Stimulated activated CD8-positive, alpha-beta memory T cell treated with anti-CD3 and anti-CD28 coated beads, Interleukin-12 subunit alpha, Interleukin-12 subunit beta, amount 100 ng/mL, for 4 hours (primary cell): ENCODE measurements at places on chromosomes 5 and 9.

DNA sequence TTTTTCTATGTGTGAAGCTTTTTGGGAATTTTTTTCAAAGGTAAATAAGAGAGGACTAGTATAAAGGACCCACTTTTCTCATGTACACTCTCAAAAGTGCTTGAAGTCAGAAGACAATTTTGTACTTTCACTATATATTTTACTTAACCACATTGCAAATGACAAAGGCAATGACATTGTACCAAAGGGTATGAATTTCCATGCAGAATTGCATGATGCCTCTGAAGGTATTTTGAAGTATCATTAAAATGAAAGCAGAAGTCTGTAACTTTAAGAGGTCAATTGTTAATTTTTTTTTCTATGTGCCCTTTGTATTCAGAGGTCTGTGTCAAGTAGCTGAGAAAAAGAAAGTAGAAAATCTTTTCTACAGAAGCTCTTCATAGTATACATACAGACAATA lies 84.7 kb downstream of the ST8SIA4 start:
- no peak for DNase-seq

DNA sequence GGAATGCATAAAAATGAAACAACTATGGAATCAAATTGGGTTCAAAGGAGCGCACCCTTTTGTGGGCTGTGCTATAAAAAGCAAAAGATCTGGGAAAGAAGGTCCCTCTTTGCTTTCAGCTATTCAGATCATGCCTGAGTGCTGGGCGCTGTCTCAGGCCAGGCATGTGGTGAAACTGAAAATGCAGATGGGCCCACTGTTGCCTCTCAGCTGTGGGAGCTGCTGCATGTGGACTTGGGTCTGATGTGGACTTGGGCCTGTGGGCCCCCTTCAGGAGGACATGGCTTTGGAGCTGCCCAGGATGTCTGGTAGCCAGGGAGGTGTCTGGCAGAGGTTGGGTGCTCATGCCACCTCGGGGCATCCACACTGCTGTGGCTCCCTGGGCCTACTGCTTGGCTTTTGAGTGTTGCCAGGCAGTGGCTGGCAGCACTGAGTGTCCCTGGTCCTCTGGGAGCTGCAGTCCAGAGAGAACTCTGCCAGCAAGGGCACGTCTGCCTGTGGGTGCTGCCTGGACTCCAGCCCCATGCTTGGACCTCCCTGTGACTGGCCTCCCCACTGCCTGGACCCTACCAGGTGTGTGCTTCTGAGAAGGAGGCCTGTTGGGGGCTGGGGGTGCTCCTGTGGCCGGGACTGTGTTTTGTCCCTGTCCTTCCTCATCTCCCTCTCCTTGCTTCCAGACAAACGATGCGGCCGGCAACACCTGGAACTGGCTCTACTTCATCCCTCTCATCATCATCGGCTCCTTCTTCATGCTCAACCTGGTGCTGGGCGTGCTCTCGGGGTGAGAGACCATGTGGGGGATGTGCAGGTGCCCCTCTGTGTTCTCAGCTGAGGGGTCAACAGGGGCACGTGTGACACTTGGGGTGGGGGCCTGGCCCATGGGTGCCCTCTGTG lies 74.3 kb downstream of the CACNA1B start:
- DNase-seq: no peak

DNA sequence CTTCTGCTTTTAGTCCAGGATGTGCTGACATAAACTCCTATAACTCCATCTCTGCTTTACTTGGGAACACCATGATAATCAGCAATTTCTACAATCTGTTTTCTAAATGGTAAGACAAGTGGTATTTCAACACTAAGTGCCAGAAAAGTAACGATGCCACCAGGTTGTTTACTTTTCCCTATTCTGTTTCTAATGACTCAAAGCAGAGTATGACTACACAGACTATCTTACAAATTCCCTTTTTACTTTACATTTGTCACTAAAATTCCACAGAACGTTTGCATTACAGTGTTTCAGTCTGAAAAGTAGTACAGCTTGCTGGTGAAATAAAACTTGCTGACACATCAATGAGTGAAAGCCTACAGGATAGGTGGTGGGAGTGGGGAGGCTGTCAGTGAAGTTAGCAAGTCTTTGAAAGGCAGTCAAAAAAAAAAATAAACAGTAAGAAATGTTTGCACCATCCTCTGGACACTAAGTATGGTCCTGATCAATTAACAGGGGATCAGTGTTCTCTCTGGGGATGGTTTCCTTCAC lies 186.5 kb downstream of the LURAP1L start:
- DNase-seq: no peak

GRCh38 chr5:156641686-156642085 lies 208.4 kb upstream of the PPP1R2B start:
- no peak for DNase-seq

DNA sequence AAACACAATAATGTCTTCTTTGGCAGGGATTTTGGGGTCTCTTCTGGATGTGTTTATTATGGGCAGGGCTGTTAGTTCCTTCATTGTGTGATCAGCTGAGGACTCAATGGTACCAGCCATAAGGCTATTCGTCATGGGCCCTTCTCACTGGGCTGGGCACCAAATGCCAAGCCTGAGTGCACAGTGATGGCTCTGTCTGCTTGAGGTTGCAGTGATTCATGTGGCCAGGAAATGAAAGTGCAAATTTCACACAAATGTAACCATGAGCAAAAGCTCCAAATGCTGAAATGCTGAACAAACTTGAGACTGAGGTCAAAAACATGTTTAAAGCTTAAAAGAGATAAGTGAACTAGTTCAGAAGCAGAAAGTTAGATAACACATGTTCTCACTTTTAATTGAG lies 191.0 kb downstream of the TARS1 start:
- DNase-seq: no peak

DNA sequence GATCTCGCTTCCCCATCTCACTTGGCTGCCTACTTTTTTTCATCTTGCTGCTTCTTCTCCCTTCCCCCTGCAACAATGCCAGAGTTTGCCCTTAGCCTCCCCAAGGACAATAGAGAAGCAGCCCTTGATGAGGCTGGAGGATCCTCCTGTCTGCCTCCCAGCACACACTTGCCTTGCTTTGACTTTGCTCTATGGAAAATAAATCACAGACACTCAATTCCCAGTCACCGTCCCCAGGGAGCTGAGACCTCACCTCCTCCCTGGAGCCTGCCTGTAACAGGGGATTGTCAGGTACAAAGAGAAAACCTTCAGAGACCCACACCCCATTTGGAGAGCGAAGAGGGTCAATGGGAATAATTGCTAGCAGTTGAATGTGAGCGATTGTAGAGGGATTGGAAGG lies 242.1 kb upstream of the ZNF462 start:
- DNase-seq: no peak

- no peak for DNase-seq
Measured at GRCh38 chr5:167412556-167412955, 878.9 kb upstream of the WWC1 start.

GRCh38 chr5:42564689-42565356 lies 141.6 kb downstream of the GHR start:
- DNase-seq: no peak

GRCh38 chr5:175448276-175448675 lies 4.3 kb upstream of the DRD1 start:
- DNase-seq: no peak

- DNase-seq: no peak
Measured at GRCh38 chr5:66306844-66307315, 162.8 kb downstream of the SREK1 start.

GRCh38 chr9:130824079-130824478 lies 11.0 kb upstream of the ABL1 start:
- DNase-seq: no peak

DNA sequence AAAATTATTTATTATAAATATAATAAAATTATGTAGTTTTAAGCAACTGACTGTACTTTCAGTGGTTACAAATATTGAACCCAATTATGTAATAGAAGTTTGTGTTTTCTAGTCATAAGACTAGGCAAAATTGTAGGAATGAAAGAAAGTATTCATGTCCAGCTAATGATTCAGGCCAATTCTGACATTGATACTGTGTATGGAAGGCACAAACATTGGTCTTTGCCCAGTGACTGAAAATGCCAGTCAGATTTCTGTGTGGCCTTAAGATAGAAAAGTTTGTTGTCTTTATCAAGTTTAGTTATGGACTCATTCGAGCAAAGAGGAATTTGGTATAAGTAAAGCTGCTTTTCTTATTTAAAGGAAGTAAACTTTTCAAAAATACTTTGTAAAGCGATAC lies 60.3 kb downstream of the SLC12A2 start:
- no peak for DNase-seq
